ENCODE measurements at places on chromosomes 3 and 15.

GRCh38 chr3:85864896-85865295 is 906.1 kb downstream of the CADM2 start:
- DNase-seq = no peak

- DNase-seq = no peak
Observed at GRCh38 chr15:88995449-88995848, 82.3 kb upstream of the MFGE8 start.

DNA sequence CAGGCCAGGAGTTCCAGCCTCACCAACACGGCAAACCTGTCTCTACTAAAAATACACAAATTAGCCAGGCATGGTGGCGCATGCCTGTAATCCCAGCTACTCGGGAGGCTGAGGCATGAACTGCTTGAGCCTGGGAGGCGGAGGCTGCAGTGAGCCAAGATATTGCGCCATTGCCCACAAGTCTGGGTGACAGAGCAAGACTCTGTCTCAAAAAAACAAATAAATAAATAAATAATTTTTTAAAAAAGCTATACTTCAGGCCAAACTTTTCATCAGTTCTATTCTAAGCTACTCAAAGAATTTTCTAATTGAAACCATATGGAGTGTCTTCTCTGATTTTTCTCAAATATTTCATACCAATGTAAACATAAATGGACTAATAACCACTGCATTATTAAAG is 43.5 kb downstream of the PHC3 start:
- DNase-seq = no peak

DNA sequence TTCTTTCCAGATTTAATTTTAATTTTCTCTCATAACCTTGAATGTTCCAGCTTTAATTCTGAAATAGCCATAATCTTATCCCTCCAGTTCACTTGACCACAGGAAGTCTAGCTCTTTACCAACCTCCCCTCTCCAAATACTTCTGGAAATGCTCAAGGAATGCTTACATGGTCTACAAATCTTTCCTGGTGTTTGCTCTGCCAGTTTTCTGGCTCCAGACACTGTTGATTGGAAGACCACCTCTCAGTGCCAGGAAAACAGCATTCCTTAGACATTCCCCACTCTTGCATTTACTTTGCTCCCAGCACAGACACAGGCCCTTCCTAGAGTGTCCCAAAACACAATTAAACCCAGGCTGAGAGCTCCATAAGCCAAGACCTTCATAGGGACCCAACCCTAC is 98.6 kb downstream of the MESD start:
- DNase-seq = no peak

DNA sequence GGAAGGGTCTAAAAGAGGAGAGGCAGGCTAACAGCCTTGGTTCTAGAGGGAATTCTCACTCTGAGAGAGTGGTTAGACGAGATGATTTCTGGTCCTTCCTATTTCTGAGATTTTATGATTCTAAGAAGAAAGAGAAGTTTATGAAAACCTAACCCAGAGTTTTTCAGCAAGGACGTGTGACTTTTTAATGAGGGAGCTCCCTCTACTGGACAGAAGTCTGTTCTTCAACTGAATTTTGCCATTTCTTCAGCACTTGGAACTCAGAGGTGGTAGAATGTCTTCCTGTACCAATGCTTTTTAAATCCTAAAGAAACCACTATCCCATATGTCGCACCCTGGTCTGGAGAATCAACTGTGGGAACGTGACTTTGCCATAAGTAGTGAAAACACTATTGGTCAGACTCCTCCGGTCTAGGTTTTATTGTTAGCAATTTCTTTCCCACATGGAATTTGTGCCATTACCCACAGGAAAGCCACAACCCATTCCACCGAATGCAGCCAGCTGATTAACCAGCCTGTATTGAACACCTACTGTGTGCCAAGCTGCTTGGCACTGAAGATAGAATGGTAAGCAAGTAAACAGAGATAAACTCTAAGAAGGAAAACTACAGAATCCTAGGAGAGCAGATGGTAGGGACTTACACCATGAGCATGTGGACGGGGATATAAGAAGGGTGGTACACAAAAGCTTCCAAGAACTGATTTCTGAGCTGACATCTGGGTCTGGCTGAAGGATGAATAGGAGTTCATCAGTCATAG is 199.5 kb upstream of the LMCD1 start:
- DNase-seq = no peak

DNA sequence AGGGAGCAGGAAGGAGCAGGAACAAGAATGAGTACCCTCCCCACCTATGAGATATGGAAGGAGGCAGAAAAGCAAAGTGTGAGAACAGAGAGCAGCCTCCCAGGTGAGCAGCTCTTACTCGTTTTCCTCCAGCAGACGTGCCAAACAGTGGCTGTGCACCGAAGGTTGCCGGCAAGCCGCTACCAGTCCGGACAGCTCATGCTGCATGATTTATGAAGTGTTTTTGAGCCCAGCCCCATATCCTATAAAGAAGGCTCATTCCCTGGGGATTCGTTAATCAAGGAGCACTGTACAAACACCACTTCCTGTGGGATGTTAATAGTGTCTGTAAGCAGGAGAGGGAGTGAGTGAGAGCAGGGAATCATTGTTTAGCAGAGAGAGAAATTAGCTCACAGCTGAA is 118.3 kb upstream of the FOXB1 start:
- DNase-seq = peak; percentile 94

GRCh38 chr3:100108464-100109079 is 5.7 kb downstream of the FILIP1L start:
- no peak for DNase-seq

DNA sequence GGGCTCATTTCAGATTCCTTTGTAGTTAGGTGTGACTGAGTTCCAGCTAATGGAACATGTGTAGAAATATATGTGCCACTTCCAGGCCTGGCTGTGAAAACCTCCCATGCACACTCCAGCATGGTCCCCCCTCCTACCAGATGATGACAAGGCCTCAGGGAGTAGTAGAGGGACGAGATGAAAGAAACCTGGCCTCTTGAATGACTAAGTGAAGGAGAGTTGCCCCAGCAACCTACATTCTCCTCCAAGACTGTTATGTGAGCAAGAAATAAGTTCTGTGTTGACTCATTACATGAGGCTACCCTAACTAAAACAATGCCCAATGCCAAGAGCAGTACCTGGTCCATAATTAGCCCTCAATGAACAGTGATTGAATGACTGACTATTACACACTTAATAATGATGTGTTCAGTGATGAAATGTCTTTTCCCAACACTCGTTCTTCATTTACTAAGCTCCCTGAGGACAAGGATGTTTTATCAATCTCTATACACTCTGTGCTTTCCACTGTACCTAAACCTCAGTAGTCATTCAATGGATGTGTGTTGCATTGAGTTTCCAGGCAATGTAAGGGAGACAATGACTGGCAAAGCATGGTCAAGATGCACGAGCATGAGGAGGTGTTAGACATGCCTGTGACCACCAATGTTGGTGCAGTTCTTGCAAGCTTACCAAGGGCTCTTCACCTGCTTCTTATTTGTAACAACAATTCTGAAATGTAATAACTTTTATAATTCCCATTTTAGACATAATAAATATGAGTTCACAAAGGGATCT is 62.0 kb upstream of the BCL6 start:
- no peak for DNase-seq

GRCh38 chr3:129688271-129688895 is 81.9 kb upstream of the PLXND1 start:
- DNase-seq = no peak

DNA sequence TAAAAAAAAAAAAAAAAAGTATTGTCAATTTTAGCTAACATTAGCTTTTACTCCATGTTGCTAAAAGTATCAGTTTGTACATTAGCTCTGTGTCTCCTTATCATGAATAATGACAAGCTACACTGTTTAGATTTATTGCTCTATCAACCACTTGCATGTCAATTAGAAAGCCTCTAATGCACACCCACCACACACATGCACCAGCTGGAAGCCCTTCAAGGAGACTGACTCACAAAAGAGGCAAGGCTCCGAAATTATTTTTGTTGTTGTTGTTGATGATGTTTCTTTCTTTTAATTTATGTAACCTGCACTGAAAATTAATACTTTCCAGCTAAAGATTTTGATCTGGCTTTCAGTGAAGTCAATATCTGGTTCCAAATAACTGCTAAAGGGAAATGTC is 71.5 kb downstream of the ETFA start:
- no peak for DNase-seq

- DNase-seq = no peak
Observed at GRCh38 chr3:130941793-130942192, 47.9 kb downstream of the ATP2C1 start.

DNA sequence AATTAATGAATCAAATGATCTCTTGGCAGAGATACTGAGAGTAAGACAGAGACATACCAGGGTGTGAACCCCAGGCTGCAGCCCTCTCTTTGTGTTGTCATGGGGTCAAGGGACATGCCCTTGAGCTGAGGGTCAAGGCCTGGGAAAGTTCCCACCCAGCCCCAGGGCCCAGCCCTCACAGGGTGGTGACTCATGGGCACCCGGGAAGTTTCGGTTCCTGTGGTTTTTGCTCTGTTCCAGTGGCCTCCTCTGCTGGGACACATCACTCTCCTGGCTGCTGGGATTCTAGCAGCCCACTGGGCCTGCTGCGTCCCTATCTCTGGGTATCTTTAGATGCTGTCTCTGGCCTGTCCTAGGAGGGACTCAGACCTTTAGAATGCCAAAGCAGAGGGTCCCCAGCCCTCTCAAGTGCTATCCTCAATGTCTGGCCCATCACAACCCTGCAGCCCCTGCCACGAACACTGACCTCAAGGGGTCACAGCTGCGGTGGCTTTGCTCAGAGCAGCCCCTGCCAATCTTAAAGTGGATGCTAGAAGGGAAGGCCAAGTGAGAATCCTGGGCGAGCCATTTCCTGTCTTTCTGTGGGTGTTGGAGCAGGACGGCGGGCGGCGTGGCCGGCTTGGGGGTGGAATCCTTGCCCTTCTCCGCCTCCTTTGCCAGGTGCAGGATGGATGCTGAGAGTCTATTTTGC is 148.4 kb upstream of the TLE3 start:
- no peak for DNase-seq

GRCh38 chr3:43461345-43461744 is 160.5 kb downstream of the ANO10 start:
- no peak for DNase-seq

GRCh38 chr3:49173116-49173791 is 1.9 kb downstream of the KLHDC8B start:
- DNase-seq = no peak

DNA sequence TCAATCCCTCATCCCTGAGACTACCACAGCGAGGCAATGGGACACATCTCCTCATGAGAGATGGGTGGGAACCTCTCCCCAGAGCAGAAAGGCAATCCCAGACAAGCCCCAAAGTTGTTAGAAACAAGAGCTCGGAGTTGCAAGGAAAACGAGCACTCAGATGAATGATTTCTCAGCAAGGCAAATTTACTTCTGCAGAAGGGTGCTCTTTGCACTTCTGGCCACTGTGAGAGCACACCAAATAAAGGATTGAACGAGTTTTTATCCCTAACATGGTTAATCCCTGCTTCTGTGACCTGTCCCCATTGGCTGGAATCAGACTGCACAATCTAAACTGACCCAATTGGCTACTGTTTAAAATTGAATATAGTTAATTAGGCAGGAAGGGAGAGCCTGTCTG is 339.1 kb upstream of the POU1F1 start:
- DNase-seq = no peak

DNA sequence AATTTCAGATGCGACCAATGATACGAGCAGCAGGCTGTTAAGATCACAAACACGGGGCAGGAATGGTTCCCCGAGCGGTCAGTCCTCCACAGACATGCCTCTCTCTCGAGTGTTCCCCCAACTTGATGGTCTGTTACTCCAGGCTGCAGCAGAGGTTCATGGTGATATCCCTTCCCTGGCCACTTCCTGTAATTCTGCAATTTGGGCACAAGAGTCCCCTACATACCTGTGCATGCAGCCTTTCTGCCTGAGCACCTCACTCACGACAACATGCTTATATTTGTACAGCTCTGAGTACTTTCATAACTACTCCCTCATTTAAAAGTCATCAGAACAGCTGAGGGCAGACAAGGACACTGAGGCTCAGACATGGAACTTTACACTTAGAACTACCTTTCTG is 408.1 kb upstream of the NR2F2 start:
- no peak for DNase-seq

GRCh38 chr3:134640872-134641470 is 9.9 kb downstream of the KY start:
- peak; percentile 58 for DNase-seq

DNA sequence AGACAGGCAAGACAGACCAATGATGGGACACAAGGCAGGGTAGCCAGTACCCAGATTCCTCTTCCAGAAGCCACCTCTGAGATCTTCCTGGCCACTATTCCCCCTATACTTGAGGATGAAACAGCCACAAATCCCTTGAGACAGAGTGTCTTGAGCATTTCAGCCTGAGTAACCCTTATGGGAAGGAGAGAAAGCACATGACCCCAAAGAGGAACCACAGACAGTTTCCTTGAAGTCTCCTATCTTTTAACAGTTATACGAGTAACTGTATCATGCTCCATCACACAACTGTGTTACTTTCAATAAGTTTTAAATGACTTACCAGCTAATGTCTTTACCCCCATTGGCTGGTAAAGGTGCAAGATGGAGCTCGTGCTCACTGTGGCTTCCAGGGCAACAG is 9.3 kb downstream of the VIPR1 start:
- no peak for DNase-seq

GRCh38 chr3:151770956-151771355 is 37.2 kb downstream of the AADACL2 start:
- DNase-seq = no peak

DNA sequence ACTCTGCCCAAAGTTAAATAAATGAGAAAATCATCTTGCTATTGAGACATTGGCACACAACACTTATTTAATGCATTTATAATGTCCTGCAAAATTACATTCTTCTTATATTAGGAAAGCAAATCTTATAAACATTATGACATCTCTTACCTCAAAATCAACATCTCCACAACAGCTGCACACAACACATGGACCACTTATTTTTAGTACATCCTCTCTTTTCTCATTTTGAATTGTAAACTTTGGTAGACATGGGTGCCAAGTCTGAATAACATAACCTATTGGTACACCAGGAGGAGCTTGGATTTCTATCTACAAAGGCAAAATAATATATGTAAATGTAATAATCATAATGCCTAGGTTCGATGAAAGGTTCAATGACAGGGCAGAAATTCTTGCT is 23.0 kb downstream of the PLSCR1 start:
- DNase-seq = no peak

DNA sequence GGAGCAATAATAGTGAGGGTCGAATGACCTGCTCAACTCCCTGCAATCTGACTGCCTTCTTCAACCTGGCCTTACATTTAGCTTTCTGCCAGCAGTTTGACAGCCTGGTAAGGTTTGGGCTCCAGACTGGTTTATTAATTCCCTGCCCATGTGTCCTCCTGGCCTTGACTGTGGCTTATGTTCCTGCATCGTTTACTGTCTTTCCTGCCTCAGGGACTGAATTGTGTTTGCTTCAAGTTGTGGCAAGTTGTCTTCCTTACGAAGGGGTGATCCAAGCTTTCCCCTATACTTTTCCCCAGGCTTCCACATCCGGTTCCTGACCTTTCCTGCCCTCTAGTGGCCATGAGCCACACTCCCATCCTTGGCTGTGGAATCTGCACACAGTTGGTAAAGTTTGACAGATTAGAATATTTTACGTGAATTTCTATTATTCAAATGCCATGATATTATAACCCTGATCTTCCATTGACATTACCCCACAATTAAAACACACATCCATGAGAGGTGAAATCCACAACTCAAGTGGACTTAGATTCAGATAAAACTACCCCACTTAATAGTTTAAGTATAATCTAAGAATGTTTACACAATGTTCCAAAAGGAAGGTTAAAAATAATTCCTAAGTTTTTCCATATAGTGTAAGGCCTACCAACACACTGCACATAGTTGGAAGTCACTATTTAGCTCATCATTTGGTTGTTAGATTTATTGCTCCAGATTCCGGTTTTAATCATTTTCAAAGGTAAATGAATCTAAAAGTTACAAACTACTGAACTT is 95.7 kb downstream of the NEDD4 start:
- DNase-seq = peak; percentile 18
